ENCODE measurements at places on chromosomes 4 and X.

DNA sequence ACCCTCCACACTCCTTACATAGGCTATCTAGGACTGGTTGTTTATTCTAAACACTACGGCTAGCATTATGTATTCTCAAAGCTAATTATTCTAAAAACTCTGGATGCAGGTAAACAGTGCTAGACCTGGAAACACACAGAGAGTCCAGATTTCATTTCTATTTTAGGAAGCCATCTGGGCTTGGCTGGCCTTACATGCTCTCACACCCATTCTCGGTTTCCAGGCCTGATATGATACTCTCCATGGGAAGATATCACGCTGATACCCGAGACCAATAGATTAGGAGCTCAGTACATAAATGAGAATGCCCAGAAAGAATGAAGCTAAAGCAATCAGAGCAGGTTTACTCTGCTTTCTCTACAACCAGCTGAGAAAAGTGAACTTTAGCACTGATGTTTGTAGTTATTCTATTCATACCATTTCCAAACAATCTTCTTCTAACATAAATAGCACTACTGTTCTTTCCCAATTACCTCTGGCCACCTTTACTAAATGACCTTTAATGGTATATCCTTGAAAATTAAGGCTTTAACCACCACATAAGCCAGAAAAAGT, 973.3 kb downstream of the PCDH18 start:
- DNase-seq: no peak

DNA sequence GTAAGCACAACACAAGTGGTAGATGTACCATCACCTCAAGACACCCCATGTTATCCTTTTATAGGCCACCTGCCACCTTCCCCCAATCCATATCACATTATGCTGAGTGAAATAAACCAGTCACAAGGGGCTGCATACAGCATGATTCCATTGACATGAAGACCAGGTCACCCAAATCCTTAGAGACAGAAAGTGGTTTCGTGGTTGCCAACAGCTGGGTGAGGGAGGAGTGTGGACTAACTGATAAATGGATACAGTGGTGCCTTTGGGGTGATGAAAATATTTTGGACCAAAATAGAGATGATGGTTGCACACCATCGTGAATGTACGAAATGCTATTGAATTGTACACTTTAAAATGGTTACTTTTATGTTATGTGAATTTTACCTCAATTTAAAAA, 65.7 kb upstream of the DMD start:
- DNase-seq: no peak

DNA sequence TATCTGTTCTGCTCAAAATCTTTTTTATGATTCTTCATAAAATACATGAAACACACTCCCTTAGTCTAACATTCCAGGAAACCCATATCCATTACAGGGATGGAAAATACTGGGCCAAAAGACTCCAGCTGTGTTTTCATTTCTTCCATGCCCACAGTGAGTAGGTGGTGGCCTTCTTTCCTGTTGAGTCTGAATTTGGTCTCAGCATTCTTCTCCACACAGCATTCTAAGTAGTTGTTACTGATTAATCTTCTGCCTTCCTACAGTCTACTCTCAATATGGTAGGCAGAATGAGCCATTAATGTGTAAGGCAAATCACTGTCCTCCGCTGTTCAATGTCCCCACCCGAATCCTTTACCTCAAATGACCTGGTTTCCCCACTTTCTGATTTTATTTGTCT, 370.6 kb upstream of the RPS6KA3 start:
- no peak for DNase-seq

DNA sequence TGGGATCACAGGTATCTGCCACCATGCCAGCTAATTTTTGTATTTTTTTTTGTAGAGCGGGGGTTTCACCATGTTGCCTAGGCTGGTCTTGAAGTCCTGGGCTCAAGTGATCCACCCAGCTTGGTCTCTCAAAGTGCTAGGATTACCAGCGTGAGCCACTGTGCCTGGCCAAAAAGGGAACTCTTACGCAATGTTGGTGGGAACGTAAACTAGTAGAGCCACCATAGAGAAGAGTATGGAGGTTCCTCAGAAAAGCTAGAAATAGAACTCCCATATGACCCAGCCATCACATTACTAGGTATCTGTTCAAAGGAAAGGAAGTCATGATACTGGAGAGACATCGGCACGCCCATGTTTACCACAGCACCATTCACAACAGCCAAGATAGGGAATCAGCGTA, 85.9 kb downstream of the PRKX start:
- no peak for DNase-seq

GRCh38 chr4:153962311-153963039, 173.6 kb upstream of the SFRP2 start:
- DNase-seq: no peak

- DNase-seq: peak; percentile 92
These were observed 15.4 kb upstream of the TBC1D19 start for GRCh38 chr4:26568446-26568994.

- no peak for DNase-seq
These were observed 509.7 kb downstream of the SMARCA1 start for GRCh38 chrX:129013574-129013973.

- no peak for DNase-seq
These were observed 14.3 kb upstream of the NAT8L start for GRCh38 chr4:2044542-2045517.

DNA sequence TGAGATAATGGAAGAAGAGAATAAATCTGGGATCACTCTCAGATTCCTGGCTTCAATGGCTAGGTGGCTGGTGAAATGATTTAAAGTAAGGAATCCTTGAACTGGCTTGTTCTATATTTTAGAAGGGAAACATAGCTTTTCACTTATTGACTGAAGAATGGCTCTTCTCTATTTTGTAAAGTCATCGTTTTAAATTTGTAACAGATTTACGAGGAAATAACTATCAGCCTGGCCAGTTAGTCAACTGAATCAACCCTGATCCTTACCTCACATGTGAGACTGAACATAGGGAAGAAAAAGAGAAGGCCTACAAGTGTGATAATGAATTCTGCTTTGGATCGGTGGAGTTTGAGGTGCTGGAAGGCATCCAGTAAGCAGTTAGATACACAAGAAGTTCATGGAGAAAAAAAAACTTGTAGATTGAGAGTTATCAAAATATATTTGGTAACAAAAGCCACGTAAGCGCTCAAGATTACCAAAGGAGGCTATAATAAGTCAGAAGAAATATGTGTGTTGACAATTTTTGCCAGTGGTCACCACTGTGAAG, 12.0 kb downstream of the AREG start:
- no peak for DNase-seq

DNA sequence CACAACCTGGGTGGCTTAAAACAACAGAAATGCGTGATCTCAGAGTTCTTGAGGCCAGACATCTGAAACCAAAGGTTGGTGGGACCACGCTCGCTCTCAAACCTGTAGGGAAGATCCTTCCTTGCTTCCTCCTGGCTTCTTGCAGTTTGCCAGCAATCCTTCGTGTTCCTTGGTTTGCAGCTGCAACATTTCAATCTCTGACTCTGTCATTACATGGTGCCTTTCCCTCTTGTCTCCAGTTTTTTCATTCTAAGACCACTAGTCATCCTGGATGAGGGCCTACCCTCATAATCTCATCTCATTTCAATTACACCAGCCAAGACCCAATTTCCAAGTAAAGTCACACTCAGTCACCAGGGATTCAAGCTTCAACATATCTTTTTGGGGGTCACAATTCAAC, 388.0 kb downstream of the GPM6A start:
- DNase-seq: no peak

DNA sequence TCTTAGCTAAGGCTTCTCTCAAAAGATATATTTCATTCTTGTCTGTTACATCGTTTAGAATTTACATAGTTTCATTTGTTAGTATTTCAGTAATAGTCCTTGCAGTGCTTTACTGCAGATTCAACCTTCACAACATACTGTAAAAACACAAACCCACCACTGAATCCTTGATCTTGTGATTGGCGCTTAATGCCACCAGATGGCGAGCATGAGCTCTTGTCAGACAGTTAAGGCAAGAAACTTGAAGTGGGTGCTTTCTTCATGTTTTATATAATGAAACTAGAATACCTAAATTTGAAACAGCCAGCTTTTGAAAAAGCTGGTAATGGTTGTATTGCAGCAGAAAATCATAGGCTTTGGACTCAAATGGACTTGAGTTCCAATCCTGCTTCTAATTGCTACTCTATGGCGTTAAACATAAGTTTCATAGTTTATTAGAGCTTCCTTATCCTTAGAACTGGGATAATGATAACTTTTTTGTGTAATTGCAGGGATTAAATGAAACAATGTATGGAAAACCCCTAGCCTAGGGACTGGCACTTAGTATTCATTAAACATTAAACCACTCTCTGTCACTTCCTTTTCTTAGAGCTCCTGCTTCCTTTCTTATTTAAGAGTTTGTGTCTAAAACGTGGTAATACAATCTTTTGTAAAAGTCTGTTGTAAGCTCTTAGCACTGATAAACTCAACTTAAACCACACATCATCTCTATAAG, 95.1 kb downstream of the USP9X start:
- peak; percentile 17 for DNase-seq

DNA sequence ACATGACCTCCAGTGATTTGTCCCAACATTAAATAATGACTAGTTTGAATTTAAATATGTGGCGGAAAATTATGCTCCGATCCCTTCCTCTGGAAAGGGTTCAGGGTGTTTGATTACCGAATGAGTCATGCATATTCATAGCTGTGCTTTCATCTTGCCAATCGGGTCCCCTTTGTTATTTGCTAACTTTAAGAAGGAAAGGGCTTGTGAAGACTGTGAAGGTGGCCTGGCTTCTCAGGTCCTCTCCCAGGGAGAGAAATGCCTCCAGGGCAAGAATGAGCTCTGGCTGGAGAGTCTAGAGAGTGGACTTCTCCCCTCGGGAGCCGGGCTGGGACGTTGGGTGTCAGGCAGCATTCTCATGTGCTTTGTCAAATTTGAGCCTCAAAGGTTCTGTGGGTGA, 155.5 kb upstream of the PSAPL1 start:
- no peak for DNase-seq

GRCh38 chr4:4247696-4248028, 361 bp downstream of the TMEM128 start:
- DNase-seq: no peak

- DNase-seq: no peak
These were observed 335.8 kb downstream of the SH3BGRL start for GRCh38 chrX:81537723-81538122.

- no peak for DNase-seq
These were observed 195.7 kb downstream of the PACRGL start for GRCh38 chr4:20895988-20896387.

DNA sequence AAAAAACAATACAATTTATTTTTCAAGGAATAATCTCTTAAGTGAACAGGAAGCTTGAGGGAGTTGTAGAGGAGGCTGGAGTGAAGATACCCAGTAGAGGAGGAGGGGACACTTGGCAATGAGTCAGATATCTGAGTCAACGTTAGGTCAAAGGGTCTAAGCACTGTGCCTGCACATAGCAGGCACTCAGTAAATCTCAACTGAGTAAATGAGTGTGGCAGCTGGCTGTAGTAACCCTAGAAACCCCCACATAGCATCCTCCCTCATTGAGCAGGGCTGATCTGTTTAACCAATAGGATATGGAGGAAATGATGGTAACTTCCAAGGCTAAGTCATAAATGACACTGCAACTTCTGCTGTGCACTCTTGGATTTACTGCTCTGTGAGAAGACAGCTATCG, 186.0 kb upstream of the FAM241A start:
- DNase-seq: no peak

- no peak for DNase-seq
These were observed 726.4 kb upstream of the MAGEB2 start for GRCh38 chrX:29488919-29489318.

- DNase-seq: no peak
These were observed 350.1 kb downstream of the C4orf33 start for GRCh38 chr4:129446074-129446473.

- no peak for DNase-seq
These were observed 30.7 kb downstream of the PNMA6E start for GRCh38 chrX:153370293-153371055.

DNA sequence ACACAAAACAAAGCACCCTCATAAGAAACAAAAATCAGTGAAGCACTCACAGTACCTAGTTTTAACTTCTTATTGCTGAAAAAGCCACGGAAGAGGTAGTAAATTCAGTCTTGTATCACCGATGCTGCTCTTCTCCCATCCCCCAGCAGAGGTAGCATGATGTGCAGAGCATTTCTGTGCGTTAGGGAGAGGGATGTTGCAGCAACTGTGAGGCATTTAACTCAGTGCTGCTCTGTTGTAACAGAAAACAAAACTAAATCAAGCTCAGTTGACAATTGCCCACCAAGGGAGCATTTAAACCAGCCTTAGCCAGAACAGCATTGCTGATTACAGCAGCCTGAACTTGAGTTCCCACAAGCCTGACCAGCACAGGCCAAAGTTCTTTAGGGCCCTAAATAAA, 1279.7 kb upstream of the ADGRL3 start:
- DNase-seq: no peak

Data from AG09309 (cell line).